BJ (cell line): ENCODE measurements at places on chromosomes 5 and 9.
A peak's percentile ranks its signal among the peaks of the same experiment; 100 is the strongest.

DNA sequence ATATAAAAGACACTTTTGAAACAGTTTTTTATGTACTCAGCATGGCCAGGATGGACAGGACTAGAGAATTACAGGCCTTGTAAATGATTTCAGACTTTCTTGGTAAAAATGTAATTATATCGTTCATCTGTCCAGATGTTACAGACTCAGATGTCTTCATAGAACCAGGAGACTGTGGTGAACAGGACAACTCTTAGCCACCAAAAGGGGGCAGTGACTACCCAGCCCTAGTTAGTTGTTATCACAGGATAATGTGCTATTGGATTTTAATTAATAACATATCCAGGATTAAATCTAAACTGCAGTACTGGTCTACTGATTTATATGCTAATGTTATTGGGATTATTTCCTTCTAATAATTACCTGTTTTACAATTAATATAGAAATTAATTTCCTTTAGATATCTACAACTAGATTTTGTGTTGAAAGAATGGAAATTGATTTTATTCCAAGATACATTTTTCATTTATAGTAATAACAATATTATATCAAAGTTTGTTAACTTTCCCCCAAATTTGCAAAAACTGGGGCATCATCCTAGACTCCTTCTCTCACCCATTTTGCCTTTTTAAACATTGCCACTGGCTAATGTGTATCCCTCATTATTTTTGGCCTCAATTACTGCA, 99.4 kb downstream of the MTREX start:
- no peak for DNase-seq

GRCh38 chr9:95307538-95307937, 10.0 kb downstream of the FANCC start:
- DNase-seq = no peak

DNA sequence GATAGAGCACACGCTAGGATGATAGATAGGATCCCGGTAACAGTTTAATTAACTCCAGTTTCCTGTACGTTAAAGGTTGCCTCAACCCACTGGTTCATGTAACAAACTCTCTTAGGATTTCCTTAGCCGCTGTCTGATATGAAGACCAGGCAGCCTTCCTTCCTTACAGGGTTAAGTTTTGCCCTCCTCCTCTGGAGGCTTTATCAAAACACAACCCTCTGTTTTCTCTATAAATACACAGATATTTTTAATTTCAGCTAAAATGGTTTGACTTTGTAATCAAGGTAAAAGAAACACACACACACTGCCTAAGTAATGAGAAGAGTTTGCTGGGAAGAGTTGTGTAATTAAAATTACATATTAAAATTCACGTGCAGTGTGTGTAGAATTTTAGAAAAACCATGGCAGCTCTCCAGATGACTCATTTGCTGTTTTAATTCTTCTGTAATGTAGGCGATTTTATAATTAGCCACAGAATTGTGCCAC, 369.8 kb downstream of the CSNK1G3 start:
- DNase-seq = peak; percentile 7

DNA sequence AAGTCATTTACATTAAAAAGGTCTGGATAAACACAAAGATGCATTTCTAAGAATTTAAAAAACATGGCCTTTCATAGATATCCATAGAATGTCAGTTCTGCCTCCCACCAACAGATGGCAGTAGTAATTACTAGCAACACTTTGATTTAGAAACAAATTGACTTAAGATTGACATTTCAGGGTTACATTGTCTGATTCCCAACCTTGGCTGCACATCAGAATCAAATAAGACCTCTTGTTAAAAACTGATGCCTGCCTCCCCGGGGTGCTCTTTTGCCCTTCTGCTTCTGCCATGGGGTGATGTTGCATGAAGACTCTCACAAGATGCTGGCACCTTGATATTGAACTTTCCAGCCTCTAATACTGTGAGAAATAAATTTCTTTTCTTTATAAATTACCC, 146.2 kb upstream of the GPR151 start:
- no peak for DNase-seq

DNA sequence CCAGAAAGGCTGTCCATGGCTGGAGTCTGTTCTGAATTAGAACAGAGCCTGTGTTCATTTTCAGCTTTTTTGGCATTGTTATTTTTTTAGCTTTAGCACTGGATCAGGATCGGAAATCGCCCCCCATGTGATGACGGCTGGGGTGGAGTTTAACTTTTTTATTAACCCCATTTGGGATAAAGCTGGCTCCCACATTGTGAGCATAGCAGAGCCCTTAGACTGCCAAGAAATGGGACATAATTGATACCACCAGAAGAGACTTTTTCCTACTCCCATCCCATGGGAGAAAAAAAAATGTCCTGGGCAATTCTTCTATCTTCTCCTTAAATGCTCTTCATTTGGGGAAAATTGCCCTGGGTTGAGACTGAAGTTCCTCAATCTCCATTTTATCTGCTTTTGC, 52.4 kb downstream of the SLIT3 start:
- DNase-seq = peak; percentile 69

GRCh38 chr5:178093134-178093533, 20.2 kb upstream of the N4BP3 start:
- no peak for DNase-seq

GRCh38 chr5:157816682-157817386, 42.1 kb downstream of the CLINT1 start:
- DNase-seq = no peak

DNA sequence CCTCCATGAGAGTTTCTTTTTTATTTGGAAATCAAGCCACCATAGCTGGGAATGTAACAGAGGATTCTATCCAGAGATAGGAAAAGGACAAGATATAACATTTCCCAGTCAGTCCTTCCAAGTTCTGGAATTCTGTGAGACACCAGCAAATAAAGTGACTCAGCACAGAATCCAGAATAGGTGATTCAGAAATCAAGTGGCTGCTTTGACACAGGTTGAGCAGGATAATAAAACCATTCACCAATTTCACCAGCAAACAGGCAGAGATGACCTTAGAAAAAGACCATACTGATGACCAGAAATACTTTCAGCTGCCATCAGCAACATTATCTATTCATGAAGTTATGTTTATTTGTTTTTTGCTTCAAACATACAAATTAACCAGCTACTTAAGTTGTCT, 491.5 kb upstream of the TUSC1 start:
- no peak for DNase-seq

GRCh38 chr9:104923740-104924139, 4.2 kb downstream of the ABCA1 start:
- no peak for DNase-seq

DNA sequence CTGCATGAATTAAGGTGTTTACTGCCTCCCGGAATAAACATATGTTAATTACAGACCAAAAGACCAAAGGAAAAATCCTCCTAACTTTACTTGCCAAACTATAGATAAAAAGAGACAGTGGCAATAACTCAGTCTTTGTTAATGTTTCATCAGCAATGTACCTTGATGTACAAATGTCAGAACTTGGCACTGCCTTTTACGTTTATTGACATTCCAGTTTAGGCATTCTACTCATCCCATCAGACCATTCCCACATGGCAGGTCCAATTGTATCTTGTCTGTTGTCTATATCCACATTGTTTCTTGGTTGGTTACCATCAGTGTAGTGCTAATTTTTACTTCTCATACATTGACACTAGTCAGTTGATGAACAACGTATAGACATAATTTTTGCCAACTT, 85.5 kb downstream of the TEX10 start:
- no peak for DNase-seq

DNA sequence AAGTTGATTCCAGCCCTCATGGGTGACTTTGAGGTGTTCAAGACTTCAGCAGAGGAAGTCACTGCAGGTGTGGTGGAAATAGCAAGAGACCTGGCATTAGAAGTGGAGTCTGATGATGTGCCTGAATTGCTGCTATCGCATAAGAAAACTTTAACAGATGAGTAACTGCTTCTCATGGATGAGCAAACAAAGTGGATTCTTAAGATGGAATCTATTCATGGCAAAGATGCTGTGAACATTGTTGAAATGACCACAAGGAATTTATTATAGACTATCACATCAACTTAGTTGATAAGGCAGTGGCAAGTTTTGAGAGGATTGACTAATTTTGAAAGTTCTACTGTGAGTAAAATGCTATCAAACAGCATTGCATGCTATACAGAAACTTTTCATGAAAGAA, 17.1 kb upstream of the POU4F3 start:
- DNase-seq = no peak

- no peak for DNase-seq
Measured at GRCh38 chr5:61407706-61408270, 75.7 kb downstream of the ZSWIM6 start.

DNA sequence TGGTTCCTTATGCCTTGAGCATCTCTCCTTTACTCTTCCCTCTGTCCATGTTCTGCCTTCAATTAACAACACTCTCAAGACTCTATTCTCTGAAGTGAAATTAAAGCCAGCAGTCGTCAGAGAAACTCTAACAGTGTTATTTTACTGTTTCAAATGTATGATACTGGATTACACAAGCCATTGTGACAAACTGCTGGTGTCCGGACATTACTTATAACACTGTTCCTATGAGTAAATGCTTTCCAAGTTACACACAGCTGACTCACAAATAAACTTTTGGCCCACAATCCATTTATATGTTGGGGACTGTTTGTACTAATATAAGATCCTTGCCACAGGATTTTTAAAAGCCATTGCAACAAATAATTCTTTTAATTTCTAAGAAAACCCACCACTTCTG, 63.2 kb upstream of the GHR start:
- no peak for DNase-seq

DNA sequence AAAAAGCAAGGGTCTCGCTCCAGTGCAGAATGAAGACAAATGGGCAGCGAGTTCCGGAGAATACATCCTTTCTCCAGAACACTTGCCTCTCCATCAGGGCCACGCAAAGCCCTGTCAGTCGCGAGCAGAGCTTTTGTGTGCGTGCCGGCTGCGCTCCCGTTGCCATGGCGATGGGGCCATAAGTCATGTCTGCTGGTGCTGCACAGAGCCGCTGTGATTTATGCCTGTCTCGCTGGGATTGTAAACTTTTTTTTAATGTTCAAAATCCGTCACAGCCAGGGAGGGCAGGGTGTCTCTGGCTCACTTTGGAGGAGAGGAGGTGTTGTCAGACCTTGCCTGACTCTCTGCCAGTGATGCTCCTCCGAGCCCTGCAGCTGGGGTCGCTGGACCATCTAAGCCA, 272.7 kb downstream of the TRIM32 start:
- DNase-seq = no peak

DNA sequence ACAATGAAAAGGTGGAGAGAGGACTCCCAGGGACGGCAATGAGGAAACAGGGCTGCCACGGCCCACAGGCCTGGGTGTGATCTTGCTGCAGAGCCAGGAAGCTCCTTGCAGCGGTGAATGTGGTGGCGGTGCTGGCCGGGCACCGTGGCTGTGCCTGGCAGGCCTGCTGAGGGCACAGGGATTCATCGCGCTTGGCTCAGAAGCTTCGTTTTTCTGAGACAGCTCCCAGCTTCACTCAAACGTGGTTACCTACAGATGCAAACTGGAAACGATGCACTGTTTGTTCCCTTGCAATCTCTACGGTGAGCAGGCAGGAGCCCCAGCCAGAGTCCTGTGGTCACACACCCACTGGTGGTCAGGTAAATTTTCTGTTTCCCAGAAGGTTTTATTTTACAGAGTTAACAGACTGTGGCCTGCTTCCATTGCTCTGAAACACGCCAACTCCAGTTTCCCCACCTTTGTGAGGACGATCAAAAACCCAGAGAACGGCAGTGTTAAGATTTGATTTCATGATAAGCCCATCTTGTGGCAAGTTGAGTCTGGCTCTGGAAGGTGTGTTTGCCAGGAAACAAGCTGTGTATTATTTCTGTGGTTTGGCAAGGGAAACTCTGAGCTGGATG, 183.9 kb downstream of the AUH start:
- no peak for DNase-seq

- no peak for DNase-seq
Measured at GRCh38 chr5:67896930-67897313, 318.6 kb upstream of the PIK3R1 start.

DNA sequence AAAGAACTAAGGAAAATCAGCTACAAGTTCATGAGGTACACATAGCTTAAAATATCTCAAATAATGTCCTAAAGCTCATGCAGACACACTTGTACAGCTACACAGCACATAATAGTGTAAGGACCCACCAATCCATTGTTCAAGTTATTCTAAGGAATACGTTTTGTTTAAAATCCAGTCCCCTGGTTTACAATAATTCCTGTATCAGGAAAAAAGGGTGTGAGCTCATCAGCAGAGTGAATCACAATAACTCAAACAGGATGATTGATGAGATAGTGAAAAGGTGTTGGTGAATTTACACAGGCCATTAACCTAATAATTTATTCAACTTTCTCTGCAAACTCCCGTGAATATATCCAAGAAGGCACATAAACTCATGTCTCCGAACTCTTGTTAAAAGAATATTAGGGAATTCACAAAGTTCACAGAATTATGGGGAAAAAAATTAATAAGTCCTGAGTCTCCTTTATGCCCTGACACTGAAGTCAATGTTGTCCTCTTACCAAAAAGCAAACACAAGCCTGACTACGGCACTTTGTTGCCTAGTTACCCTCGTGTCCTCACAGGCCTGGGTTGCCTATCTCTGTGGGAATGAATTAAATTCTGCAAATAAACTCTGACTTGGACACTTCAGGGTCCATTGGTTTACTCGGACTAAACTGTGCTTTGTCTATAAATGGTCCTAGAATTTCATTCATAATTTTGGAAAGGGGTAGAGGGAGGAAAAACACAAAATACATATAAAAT, 142.8 kb upstream of the PDE4D start:
- no peak for DNase-seq

DNA sequence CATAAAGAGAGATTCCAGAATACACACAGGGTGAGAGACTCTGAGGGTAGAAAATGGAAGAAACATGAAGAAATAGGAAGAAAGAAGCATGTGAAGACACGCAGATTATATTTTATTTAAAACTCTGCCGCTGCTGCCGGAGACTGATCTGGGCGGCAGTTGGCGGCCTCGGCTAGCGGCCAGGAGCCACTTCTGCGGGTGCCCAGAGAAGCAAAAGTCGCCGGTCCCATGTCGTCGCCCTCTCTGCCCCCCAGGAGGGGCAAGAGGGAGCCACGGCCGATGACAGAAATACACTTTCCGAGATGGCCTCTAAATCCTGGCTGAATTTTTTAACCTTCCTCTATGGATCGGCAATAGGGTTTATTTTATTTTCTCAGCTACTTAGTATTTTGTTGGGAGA, 40.9 kb downstream of the ANKRD55 start:
- no peak for DNase-seq
